SK-N-SH treated with all-trans-retinoic acid at 6 μM for 48 hours (cell line): ENCODE measurements at places on chromosomes 4 and X.
A peak's percentile ranks its signal among the peaks of the same experiment; 100 is the strongest.

DNA sequence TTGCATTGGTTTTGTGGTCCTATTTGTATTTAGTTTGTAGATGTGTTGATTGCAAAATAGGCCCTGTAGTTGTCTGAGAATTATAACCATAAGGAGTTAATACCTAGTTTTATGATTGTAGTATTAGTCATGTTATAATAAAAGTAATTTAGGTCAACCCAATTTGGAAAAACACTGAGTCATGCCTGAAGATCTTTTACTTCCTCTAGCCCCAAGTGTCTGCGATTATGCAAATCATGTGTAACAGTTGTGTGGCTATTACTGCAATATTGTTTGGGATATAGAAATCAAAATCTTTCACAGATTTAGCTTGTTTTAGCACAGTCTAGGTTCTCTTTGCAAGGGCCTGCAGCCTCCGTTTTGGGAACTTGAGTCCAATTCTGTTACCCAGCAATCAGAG, 12.6 kb downstream of the SRD5A3 start:
- ATAC-seq = peak; percentile 70

DNA sequence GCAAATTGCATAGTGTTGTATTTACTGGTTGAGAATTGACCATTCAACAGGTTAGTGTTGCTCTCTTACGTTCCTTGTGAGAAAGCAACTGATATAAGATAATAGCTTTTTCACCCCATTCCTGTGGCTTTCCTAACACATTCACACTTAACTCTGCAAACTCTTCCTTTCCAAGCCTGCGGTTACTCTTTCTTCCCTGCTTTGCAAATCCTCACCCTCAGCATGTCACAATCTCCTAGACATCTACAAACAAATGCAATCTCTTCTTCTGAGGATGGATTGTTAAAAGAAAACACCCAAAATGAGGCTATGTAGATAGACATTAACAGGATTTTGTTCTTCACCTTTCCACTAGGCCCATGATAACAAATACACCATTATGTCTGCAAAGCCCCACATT, 771.7 kb upstream of the PCDH7 start:
- ATAC-seq = no peak

- ATAC-seq = peak; percentile 85
Observed at GRCh38 chrX:154308108-154308946, 12.7 kb downstream of the TKTL1 start.

- ATAC-seq = no peak
Observed at GRCh38 chr4:605702-606425, 19.5 kb upstream of the PDE6B start.

GRCh38 chr4:158818560-158819140, 49.8 kb downstream of the FNIP2 start:
- no peak for ATAC-seq

GRCh38 chr4:48017108-48017571, 568 bp downstream of the NIPAL1 start:
- peak; percentile 73 for ATAC-seq

DNA sequence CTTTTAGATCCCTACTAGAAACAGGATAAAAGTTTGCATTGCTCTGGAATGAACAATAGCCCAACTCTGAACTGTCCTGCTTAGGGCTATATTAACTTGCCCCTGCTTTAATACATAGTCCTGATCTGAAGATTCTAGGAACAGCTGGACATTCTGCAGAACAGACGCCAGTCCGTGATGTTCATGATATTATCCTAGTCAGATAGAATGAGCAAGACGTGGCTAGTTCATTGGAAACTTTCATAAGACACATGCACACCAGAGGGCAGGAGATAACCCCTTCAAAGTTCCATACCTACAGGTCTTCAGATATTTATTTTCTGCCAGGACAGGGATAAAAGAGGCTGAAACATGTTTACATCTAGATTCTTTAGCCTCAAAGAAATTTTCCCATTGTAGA, 75.5 kb upstream of the CLNK start:
- no peak for ATAC-seq

GRCh38 chrX:150692831-150693724, at the start of gene MTMR1:
MTMR1 (plus strand) TSS chrX:150693396; CDS start chrX:150693531, 135 bp downstream.
- ATAC-seq = no peak; the same call in 2 of the 3 replicates

DNA sequence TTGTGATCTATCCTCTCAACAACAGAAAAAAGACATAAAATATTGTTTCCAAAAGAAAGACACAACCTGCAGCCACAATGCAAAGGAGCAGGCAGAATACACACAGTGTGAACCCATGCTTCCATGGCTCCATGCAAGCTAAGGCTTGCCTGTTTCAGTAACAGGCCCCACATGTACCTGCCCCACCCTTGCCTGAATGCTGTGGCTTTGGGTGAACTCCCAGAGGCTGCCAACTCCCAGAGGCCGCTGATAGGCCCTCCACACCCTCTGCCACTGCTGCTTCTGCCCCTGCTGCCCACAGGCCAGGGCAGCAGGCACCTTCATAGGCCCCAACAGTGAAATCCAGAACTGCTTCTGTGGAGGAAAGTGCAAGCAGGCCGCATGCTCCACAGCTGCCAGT, 313.9 kb downstream of the CHIC1 start:
- no peak for ATAC-seq

DNA sequence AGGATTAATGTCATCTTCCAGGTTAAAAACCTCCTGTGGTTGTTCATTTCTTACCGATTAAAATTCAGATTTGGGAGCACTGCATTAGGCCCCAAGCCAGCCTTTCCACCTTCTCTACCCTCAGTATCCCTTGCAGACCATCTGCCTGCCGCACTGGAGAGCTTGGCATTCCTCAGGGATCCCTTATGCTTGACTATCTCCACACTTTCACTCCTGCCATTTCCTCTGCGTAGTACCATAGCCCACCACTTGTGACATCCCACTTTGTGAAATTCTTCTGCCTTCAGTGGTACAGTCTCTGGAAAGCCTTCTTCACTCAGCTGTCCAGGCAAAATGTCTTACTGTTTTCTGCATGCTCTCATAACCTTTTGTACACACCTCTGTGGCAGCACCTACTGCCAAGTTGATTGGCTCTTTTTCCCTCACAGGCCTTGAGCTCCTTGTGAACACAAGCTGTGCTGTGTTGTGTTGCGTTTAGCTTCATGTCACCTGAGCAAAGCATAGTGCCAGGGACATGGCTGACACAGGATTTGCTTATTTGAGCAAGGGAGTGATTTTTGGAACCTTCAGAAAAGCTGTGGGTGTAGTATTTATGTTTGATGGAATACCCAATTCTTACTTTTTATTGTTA, 156.4 kb downstream of the ARX start:
- ATAC-seq = no peak

- no peak for ATAC-seq
Observed at GRCh38 chr4:186943411-186943810, 219.8 kb upstream of the FAT1 start.

- ATAC-seq = no peak
Observed at GRCh38 chr4:68369142-68369805, 19.4 kb upstream of the YTHDC1 start.

- peak; percentile 53 for ATAC-seq
Observed at GRCh38 chr4:41160856-41161255, 53.5 kb downstream of the APBB2 start.

DNA sequence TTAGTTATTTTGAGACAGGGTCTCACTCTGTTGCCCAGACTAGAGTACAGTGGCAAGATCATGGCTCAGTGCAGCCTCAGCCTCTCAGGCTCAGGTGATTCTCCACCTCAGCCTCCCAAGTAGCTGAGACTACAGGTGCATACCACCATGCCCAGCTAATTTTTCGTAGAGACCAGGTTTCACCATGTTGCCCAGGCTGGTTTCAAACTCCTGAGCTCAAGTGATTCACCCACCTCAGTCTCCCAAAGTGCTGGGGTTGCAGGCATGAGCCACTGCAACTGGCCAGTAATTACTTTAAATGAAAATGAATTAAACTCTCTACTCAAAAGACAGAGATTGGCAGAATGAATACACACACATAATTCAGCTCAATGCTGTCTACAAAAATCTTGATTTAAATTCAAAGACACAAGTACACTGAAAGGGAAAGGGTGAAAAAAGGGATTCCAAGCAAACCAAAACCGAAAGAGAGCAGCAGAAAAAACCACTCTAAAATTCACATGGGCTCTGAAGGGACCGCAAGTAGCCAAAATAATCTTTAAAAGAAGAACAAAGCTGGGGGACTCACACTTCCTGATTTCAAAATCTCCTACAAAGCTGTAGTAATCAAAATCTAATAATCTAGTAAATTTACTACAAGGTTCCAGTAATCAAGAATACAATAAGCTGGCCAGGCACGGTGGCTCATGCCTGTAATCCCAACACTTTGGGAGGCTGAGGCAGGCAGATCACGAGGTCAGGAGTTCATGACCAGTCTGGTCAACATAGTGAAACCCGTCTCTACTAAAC, 11.8 kb upstream of the SPON2 start:
- ATAC-seq = no peak

DNA sequence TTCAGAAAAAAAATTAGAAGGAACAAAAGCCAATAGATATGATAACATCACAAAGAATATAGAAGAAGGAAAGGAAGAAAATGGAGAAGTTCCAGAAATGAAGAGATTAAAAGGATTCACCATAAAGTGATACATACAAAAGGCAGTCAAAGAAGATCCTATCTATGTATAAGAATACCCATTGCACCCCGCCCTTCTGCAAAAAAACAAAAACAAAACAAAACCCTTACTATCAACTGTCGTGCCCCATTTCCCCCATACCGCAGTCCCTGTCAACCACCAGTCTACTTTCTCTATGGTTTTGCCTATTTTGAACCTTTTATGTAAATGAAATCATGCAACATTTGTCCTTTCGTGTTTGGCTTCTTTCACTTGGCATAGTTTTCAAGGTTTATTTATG, 385.6 kb downstream of the PRDM5 start:
- ATAC-seq = no peak

- no peak; the same call in 2 of the 3 replicates for ATAC-seq
Observed at GRCh38 chrX:97524997-97525396, 641.3 kb downstream of the RPA4 start.

DNA sequence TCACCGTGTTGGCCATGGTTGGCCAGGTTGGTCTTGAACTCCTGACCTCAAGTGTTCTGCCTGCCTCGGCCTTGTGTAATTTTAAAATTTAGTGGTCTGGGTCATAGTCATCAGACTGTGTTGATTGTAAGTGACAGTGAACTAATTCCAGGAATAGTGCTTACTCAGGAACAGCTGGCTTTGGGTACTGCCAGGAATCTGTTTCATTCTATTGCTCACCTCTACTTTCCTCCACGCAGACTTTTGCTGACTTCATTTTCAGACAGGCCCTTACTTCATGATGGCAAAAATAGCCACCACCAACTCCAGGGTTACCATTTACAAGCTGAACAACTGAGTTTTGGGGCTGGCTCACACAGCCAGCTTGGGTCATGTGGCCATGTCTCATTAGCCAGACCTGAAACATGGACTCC, 54.6 kb downstream of the FNIP2 start:
- no peak for ATAC-seq

- peak; percentile 81 for ATAC-seq
Observed at GRCh38 chrX:68989865-68990606, 161.2 kb downstream of the EFNB1 start.

GRCh38 chrX:111262086-111262485, 8.2 kb downstream of the CAPN6 start:
- ATAC-seq = no peak

DNA sequence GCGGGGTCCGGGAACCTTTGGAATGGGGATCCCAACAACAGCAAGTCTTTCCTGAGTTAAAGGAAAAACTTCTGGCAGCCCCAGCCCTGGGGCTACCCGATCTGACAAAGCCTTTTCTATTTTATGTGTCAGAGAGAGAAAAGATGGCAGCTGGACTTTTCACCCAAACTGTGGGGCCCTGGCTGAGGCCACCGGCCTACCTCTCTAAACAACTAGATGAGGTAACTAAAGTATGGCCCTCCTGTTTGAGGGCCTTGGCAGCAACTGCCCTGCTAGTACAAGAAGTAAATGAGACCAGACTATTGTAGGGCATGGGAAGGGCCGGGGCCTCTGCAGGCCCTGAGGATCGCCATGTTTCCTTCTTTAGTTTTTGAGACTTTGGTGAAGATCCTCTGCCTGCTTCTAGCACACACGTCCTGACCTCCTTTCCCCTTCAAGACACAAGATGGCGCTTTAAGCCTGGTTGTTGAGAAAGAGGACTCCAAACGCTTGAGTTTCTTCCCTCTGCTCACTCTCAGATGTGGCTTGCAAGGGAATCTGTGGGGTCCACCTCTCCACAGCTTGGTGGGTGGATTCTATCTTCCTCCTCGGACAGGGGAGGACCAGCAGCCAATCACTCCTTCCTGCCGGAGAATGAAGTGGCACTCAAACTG, 18.5 kb upstream of the DRD5 start:
- ATAC-seq = no peak

- peak; percentile 91 for ATAC-seq
Observed at GRCh38 chrX:46325312-46325877, 219.8 kb downstream of the ZNF674 start.

- ATAC-seq = no peak
Observed at GRCh38 chr4:55927803-55928437, 20.8 kb upstream of the CEP135 start.

- ATAC-seq = peak; percentile 88
Observed at GRCh38 chr4:114378305-114378903, 220.2 kb upstream of the UGT8 start.

GRCh38 chr4:71669291-71669690, 114.6 kb downstream of the GC start:
- ATAC-seq = no peak

DNA sequence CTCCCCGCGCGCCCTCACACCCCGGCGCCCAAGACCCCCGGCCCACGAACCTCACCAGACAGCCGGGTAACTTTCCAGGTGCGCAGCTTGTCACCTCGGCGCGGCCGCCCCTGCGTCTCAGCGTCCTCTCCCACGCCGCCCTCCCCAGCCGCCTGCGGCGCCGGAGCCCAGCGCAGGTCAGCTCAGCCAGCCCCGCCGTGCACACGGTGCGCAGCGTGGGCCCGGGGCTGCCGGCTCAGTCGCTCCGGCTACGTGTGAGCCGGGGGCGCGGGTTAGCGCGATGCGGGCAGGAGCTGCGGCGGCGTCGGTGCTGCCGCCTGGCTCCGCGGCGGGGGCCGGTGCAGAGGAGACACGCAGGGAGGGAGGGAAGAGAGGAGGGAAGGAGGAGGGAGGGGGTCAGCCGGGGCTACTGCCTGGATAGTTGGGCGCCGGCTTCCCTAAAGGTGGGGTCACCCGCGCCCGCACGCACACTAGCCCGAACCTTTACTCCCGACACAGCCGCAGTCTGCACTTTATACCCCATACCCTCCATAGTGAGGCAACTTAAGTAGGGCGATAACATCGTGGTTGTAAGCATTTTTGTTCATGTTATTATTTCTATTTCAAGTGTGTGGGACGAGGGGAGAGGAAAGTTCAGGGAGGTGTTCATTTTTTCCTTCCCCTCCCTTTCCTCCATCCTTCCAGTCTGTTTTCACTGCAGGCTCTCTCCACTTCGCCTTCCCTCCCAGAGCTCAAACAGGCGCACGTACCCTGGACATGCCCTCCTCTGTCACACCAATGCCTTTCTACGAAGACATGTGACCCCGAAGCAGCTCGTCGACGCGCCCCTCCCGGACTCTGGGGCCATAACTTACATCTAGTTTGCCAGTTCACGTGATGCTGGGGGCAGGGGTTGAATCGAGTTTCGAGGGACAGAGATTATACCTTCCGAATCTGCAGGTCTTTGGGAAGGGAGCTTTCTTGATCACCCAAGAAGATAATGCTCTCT, at the start of gene PRKG2:
PRKG2 (minus strand) TSS at position 342 of the 988 bp plus-strand sequence. CDS start 10,175 bp downstream, outside the sequence.
- ATAC-seq = peak; percentile 31

GRCh38 chrX:40174001-40174853, 76.5 kb upstream of the BCOR start:
- ATAC-seq = no peak

- peak; percentile 81 for ATAC-seq
Observed at GRCh38 chr4:138235419-138235952, 6.7 kb downstream of the SLC7A11 start.

GRCh38 chrX:97199501-97199900, 315.8 kb downstream of the RPA4 start:
- ATAC-seq = no peak
